ENCODE measurements at places on chromosomes 5 and 9. TPM values are rescaled to one million over a fixed set of nuclear protein-coding genes. Genes with fewer than 3 reads are reported as not detected.

PRUNE2 gene
- 13.6 TPM for total RNA-seq

GRCh38 chr9:115015018-115015635 lies 84.7 kb upstream of the TNFSF8 start:
- no peak for DNase-seq
- H3K36me3 ChIP-seq, result no peaks in the 10 kb centered on the region
- no peak overlapping the region for H3K4me3 ChIP-seq
- H3K4me1 ChIP-seq, result no peaks in the 10 kb centered on the region
- H3K27ac ChIP-seq, result no peak overlapping the region

- H3K4me3 ChIP-seq, result no peak overlapping the region
- no peaks in the 10 kb centered on the region for H3K27me3 ChIP-seq
- H3K27ac ChIP-seq, result no peak overlapping the region
- no peaks in the 10 kb centered on the region for H3K36me3 ChIP-seq
- DNase-seq, result no peak
- H3K4me1 ChIP-seq, result no peaks in the 10 kb centered on the region
Observed at GRCh38 chr5:21680196-21680595, 1172.9 kb downstream of the CDH12 start.

MBLAC2 gene
- 5.9 TPM for total RNA-seq

UBE2R2 gene
- 39.8 TPM for total RNA-seq

Data from lower lobe of right lung (tissue), 2 donors.